ENCODE measurements at places on chromosomes 16 and 17.

GRCh38 chr16:88510091-88510994 is 57.3 kb downstream of the ZFPM1 start:
- DNase-seq, result no peak

DNA sequence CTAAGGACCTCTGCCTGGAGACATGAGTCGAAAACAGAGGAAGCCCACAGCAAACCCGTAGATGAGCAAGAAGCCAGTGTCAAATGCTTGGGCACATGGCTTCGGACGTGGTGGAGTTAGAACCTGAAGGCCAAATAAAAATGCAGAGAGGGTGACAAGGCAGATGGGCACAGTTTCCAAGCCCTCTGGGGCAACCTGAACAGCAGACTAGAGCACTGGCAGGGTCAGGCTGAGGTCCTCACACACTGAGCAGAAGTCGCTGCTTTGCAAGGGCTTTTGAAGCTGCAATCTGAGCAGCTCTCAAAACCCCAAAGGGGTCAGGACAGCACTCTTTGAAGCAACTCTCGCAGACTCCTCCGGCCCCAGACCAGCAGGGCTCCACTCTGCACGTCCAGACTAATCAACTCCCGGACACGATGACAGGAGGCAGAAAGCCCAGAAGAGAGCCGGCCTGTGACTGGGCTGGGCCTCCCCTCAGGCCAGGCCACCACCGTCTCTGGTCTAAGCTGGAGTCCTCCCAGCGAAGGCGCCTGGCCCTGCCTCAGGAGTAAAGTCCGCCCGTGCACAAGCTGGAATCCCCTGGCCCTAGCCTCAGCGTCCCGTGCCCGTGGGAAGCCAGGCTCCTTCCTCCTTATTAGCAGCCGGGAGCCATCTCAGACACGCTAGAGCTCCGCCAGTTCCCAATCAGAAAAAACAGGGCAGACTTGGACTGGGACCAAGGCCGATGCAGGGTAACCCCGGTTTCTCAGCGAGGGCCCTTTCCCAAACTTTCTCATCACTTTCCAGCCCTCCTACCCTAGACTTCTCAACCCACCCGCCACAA is 924 bp downstream of the SMARCD2 start:
- DNase-seq, result peak; percentile 43

GRCh38 chr16:754656-755055 is 5.9 kb upstream of the MSLN start:
- DNase-seq, result no peak

- DNase-seq, result no peak
Observed at GRCh38 chr16:83952587-83952939, 477 bp upstream of the OSGIN1 start.

GRCh38 chr17:79797492-79798298 is 818 bp upstream of the CBX8 start:
- no peak for DNase-seq

DNA sequence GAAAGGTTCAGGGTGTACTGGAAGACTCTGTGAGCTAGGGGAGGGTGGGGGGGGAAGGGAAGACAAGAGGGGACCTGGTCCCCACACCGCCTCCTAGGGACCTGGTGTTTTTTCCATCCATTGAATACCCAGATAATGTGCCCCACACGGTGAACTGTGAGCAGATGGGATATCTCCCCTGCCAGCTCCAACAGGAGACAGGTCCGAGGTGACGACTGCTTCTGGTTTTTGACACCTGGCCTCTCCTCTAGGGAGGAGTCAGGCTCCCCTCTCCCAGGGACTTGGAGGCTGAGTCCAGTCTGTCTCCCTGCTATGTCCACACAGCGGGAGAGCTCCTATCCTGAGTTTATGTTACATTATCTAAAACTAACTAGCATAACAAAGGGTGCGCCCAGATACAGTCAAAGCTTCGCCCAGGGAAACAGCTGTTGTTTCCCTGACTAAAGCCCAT is 1.8 kb downstream of the MARVELD3 start:
- no peak for DNase-seq

GRCh38 chr17:64658931-64659330 is 3.2 kb downstream of the SMURF2 start:
- DNase-seq, result no peak

DNA sequence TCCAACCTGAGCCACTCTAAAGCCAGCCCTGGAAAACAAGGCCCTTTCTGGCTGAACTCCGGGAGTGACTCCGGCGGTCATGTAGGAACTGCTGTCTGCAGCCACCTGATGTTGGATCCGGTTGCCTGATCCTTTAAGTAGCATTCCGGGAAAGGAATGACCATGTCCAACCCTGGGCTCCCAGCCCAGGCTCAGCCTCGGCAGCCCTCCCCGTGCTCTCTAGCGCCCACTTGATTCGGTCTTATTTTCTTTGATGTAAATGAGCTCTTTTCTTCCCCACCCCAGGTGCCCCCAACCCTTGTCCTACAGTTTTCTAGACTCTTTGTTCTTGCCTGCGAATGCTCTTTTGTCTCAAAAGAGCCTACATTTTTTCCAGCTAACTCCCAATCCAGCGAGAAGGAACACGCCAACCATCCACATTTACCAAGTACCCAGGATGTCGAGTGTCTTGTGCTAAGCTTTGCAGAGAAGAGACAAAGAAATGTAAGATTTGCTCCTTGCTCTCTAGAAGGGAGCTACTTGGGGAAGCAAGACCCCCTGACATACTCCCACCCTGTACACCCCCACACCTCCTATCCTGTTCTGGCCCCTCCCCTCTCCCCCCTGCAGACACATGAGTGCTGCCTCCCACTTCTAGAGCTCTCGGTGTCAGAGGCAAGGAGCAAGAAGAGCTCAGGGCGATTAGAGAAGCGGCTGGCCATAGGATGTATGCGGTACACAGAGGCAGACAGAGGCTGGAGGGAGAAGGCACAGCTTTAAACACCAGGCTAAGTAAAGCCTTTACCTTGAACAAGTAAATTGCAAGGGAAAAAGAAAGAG is 53.8 kb downstream of the COG7 start:
- no peak for DNase-seq

DNA sequence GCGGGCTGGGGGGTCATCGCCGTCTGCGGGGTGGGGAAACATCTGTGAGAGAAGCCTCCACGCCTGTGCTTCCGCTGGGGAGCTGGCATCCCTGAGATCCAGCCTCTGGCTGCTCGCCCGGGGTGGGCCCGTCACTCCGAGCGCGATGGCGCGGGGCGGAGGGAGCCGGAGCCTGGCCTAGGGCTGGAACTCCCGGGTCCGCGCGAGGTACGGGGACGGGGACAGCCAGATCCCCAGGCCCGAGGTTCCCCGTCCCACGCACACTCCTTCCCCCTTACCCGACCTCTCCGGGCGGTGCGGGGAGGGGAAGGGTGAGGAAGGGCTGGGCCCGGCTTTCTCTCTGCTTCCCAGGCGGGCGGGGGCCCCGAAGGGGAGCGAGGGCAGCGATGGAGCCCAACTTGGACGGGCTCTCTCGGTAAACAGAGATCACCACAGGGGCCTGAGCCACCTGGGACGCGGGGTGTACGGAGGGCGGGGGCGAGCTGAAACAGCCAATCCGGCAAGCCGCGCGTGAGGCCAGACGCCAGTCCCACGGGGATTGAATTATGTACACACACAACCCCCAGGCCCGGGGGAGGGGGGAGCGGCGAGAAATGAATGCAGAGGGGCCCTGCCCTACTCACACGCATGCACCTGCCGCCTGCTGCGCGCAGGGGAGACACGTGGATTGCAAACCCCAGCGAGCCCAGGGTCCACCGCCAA is at the start of gene SLC16A11:
Gene SLC16A11, minus strand, starts transcription at position 596 of the 702 bp plus-strand sequence. Its CDS starts 579 bp downstream, at position 17.
- no peak for DNase-seq

DNA sequence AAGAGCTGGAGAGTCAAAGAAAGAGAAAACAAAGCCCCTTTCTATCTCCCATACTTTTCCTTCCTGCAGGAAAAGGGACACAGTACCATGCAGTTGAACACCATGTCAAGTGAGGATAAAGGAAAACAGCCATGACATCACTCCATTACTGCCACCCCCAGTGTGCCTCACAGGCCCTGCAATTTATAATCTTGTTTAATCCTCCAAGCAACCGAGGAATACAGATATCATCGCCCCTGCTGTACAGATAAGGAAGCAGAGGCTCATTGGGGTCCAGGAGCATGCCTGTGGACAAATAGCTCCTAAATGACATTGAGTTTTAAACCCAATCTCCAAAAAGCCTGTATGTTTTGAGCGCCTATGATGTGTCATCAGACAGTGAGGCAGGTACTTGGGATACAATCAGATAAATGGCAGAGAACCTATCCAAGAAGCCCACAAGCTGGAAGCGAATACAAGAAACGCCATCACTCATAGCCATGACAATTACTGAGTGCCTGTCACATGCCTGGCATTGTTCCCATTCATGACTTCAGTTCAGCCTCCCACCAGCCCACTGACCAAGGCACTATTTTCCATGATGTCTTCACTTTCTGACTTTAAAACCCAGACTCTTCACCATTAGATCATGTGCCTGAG is 45.5 kb downstream of the CPPED1 start:
- no peak for DNase-seq

GRCh38 chr17:6259899-6260298 is 175.0 kb downstream of the AIPL1 start:
- DNase-seq, result no peak

DNA sequence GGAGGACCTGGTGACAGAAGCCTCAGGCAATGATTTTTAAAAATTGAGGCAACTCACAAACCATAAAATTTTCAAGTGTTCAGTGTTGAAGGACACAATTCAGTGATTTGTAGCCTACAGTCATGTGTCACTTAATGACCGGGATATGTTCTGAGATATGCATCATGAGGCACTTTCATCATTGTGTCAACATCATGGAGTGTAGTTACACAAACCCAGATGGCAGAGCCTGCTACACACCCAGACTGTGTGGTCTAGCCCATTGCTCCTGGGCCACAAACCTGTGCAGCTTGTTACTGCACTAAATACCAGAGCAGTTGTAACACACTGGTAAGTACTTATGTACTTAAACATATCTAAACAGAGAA is 1.6 kb downstream of the PRSS41 start:
- DNase-seq, result no peak

DNA sequence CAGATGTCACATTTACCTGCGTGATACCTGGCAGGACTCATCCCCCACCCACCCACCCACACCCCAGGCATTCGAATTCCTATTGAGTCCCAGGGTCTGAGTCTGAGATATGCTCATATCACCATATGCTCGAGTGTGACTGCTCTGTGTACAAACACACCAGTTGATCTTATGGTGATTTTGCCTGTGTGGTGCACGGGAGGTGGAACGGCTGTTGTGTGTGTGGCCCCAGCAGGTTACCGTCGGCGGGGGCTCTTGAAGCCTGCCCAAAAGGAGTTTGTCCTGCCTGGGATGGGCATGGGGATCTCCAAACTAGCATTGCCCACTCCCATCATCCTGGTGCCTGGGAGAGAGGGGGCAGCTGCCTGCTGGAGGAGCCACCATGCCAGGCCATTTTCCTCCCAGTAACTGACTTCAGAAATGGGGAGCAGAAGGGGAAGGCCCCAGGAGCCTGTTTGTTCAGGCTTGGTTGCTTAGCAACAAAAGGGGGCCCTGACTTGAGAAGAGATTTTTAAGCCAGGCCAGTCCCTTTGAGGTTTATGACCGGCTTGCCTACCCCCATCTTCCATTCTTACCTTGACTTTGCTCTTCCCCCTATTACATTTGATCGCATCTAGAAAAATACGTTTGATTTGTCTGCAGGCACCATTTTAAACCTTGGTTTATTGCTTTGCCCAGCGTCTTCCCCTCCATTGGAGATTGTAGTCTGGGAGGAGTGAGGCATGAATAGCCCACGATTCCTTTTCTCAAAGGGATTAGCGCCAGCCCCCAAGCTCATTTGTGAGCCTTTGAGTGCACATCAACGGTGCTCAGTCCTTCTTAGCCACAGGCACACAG is 217.7 kb downstream of the CCDC182 start:
- no peak for DNase-seq

- no peak for DNase-seq
Observed at GRCh38 chr17:38981636-38982035, 14.4 kb upstream of the FBXO47 start.

- no peak for DNase-seq
Observed at GRCh38 chr16:27972500-27972899, 91.0 kb downstream of the GSG1L start.

GRCh38 chr17:60387666-60388065 is 4.3 kb downstream of the USP32 start:
- peak; percentile 33 for DNase-seq

- DNase-seq, result no peak
Observed at GRCh38 chr16:20409398-20410120, at the start of gene ACSM5. ACSM5 (plus strand) TSS chr16:20409534; CDS start chr16:20411485, 1,951 bp downstream.

GRCh38 chr16:72751076-72751475 is 296.9 kb downstream of the ZFHX3 start:
- DNase-seq, result no peak

- no peak for DNase-seq
Observed at GRCh38 chr17:2885733-2886132, 89.5 kb downstream of the RAP1GAP2 start.

- DNase-seq, result no peak
Observed at GRCh38 chr16:47132308-47132707, 11.4 kb downstream of the NETO2 start.

DNA sequence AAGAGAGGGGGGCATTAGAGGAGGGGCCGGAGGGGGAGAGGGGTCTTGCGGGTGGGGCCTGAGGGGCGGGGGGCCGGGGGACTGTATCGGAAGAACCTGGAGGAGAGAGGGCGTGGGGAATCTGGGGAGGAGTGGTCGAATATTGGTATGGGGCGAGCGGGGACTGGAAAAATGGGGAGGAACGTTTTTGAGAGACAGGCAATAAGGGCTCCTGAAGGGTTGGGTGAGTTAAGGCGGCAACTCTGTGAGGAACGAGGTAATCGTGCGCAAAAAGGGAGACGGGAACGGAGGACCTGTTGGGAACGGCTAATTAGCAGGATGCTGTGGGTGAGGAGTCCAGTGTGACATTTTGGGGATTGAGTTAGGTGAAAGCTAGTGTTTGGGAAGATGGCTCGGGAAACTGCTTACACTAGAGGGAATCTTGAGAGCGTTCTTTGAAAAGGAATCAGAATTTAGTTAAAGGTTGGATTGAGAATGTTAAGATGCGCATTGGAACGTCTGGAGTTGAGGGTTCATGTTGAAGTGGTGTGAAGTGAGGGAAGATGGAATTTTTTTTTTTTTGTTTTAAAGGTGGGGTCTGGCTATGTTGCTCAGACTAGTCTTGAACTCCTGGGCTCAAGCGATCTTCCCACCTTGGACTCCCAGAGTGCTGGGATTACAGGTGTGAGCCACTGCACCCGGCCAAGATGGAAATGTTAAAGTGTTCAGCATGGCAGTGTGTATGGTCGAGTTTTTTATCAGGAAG is 662 bp downstream of the WIPF2 start:
- peak; percentile 50 for DNase-seq

GRCh38 chr16:62970851-62971250 is 934.6 kb upstream of the CDH8 start:
- DNase-seq, result no peak

DNA sequence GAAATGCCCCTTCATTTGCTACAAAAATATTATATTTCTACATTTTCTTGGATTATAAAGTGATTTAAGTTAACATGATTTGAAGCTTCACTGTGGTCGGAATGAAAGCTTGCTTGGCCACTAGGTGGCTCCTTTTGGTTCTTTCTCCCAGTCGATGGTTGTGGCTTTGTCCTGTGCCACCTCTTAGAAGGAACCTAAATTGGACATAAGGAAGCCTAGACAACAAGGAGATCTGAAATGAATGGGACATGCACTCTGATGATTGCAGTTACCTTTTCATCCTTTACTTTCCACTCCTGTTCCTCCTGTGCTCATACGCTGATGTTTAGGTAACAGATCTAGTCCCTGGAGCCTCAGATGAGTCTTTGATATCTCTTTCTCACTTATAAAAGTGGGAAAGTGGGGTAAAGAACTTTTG is 39.2 kb downstream of the FTO start:
- DNase-seq, result no peak

GRCh38 chr16:70255574-70255973 is 3.8 kb upstream of the EXOSC6 start:
- no peak for DNase-seq

- DNase-seq, result no peak
Observed at GRCh38 chr16:69131167-69131838, 1.1 kb downstream of the CHTF8 start.
